ENCODE measurements at places on chromosomes 6 and 20.

- no peak for DNase-seq
Measured at GRCh38 chr20:49356676-49357075, 78.8 kb upstream of the ZNFX1 start.

GRCh38 chr6:47162793-47163192, 120.7 kb upstream of the ADGRF1 start:
- no peak for DNase-seq

DNA sequence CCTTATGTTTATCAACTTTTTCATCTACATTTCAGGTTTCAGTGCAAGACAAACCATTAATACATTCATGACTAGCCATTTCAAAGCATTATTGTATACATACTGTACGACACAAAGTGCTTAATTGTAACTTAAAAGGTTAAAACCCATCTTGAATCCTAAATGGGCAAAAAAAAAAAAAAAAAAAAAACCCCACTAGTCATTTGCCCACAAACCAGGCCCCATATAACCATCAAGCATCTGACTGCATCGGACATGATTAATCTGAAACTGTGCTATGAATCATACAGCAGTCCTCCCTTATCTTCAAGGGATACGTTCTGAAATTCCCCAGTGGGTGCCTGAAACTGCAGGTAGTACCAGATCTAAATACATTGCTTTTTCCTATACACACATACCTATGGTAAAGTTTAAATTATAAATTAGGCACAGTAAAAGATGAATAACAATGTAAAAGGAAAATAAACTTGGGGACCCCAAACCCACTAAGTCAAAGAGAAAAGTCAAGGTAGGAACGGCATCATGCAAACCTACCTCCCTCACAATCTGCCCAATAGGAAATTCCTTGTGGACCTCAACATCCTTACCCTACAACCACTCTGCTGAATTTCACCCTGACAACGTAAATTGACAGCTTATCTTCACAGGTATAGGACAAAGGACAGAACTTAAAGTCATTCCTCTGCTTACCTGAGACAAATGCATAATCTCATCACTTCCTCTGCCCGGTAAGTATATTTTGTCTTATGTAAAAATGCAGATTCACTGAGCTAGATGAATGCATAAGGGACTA, 14.3 kb downstream of the B4GALT5 start:
- DNase-seq: no peak

DNA sequence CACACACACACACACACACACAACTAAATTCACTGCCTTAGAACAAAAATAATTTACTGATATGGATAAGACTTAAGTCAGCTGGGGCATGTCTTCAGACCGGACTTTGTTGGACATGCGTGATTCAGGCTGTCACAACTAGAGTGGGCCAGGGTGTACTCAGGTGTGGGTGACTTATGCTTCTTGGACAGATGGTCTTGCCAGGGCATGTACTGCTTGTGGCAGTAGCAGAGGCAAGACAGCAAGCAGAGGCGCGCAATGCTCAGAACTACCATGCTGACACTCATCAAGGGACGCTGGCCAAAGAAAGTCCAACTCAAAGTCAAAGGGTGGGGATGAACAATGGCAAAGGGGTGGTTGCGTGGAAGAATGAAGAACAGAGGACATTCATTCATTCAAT, 437.5 kb downstream of the CBLN4 start:
- no peak for DNase-seq

GRCh38 chr6:100462706-100463629, 1.8 kb downstream of the SIM1 start:
- no peak for DNase-seq

- DNase-seq: no peak
Measured at GRCh38 chr20:397432-398237, 10.5 kb upstream of the RBCK1 start.

- no peak for DNase-seq
Measured at GRCh38 chr6:25053875-25054371, 118.2 kb upstream of the RIPOR2 start.

GRCh38 chr20:4162766-4163165, 147.4 kb upstream of the RNF24 start:
- no peak for DNase-seq

DNA sequence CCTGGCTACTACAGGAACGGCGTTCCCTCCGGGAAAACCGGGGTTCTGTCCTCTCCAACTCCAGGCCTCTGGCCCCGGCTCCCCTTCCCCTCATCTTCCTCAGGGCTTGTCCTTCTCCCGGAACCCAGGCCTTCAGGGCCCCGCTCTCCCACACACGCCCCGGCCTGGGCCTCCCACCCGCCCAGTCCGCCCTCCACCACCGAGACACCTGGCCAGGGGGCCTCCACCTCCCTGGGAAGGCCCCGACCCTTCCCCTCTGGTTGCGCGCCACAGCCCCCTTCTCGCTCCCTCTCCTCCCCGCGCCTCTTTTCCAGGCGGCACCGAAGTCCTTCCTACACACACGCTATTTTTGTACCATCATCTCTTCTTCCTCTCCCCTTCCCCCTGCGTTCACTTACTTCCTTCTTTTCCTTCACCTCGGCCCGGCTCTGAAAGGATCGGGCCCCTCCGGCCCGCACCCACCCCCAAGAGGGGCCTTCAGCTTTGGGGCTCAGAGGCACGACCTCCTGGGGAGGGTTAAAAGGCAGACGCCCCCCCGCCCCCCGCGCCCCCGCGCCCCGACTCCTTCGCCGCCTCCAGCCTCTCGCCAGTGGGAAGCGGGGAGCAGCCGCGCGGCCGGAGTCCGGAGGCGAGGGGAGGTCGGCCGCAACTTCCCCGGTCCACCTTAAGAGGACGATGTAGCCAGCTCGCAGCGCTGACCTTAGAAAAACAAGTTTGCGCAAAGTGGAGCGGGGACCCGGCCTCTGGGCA, 1.3 kb upstream of the SIRPA start:
- no peak for DNase-seq

GRCh38 chr6:34922177-34922663, 33.2 kb downstream of the ANKS1A start:
- DNase-seq: no peak

GRCh38 chr6:164859816-164860215, 449.6 kb downstream of the C6orf118 start:
- DNase-seq: no peak

- DNase-seq: no peak
Measured at GRCh38 chr6:7270320-7271204, 42.4 kb downstream of the SSR1 start.

DNA sequence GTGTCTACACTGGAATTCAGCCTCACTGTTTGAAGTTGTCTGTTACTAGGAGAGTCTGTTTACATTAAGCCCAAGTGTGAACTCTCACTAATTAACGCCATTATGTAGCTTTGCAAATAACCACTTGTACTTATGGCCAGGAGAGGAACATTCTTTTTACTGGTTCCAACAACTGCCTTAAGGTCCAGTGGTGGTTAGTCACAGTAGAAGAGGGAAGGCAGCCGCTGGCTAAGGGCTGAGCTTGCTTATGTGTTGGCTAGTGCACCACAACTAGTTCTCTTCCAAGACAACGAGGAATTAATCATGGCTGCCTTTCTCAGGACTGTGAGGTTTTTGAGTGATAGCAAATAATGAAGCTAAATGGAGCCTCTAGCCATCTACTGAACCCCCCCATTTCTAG, 14.9 kb upstream of the SLC22A23 start:
- no peak for DNase-seq

DNA sequence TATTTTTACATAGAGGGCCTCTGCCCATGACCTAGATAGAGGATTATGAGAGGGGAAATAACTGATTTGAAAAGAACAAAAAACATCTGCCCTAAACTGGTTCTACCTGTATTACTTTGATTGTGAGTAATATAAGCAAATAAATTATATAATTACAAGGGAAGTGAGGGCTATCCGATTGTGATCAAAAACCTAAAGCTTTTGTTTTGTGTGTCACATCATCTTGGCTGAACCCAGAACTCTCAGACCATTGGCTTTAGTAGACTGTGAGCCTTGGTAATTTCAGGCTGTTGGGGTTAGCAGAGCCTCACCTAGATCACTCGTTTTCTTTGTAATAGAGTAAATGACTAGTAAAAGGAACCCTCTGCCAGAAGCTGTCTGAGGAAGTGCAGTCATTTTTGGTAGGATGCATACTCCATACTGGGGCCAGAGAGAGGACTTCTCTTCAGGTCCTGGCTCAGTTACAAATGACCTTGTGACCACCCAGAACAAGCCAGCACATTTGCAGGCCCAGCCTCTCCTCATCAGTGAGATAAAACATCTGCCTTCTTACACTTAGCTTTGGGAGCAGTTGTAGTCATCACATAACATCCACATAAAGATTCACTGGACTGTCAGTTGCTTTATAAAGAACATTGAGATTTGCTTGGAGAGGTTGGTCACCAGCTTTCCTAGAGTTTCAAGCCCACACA, 13.5 kb downstream of the STK35 start:
- no peak for DNase-seq

DNA sequence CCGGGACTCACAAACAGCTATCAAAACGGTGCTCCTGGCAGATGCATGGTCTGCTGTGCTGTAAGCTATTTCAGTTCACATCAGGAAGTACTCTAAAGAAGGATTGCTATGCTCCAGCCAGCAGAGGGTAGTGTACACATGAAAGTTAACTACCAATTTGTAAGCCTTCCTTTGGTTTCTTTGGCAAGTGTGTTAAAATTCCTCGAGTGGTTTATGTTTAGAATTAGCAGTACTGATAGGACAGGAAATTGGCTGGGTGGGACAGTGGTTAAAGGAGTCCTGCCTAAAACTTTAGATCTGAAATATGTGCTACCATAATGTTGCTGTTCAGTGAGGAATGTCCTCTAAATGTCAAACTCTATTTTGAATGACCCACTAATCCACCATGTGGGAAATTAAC, 47.4 kb downstream of the TRMT11 start:
- DNase-seq: no peak

DNA sequence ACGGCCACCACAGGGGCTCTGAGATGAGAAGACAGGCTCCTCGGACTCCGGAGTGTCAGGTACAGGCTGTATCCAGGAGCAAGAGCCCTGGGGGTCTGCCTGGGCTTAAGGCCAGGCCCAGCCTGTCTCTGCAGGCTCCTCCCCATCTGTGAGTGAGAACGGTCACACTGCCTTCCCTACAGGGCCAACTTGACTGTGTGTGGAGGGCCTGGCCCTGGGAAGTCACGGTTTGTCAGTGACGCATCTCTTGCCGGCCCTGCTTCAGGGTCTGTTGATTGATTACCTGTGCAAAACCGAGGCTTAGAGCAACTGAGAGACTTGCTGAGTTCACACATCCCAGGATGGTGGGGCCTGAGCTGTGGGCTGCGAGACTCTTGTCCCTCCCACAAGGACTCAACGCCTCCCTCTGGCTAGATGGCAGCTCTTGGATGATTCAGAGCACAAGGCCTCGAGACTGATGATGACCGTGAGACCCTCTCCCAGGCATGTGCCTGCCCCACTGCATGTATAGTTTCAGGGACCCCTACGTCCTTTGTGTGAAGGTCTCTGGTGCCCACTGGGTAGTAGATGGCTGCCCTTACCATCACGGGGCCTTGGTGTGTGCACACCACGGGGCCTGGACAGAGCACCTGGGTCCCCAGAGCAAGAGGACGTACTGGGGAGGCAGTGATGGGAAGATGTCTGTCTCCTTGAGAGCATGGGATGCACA, 5.9 kb downstream of the RBM38 start:
- DNase-seq: no peak

GRCh38 chr6:6407071-6407741, 86.7 kb upstream of the F13A1 start:
- no peak for DNase-seq

GRCh38 chr6:11992086-11992485, 20.0 kb upstream of the HIVEP1 start:
- no peak for DNase-seq

DNA sequence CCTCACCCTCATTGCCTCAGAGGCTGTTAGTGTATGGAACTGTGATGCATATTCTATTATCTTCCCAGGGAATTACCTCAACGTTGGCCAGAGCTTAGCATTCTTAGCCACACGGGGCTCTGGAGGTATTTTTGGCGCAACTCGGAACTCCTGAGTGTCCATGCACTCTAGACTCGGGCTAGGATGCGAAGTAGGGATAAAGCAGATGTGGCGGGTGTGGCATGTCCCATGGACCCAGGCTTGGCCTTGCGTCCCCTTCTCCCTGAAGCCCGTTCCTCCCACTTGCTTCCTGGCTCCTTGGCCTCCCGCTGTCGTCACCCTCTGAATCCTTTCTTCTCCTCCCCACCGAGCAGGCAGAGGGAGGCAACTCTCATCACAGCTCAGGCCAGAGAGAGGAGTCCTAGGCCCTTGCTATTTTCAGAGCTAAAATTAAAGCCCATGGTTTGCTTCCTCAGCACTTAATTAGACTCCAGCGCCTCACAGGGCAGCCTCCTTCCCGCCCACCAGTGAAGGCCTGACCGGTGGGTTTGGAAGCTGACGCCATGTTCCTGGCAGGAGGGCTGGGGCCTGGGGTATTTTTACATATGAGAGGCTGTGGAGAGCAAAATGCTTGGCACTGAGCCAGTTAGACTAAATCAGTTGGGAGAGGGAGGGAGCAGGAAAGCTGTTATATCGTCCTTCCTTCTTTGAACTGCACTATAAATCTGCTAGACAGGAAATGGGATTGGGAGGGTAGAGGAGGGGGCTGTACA, 138.7 kb downstream of the FOXO3 start:
- no peak for DNase-seq

DNA sequence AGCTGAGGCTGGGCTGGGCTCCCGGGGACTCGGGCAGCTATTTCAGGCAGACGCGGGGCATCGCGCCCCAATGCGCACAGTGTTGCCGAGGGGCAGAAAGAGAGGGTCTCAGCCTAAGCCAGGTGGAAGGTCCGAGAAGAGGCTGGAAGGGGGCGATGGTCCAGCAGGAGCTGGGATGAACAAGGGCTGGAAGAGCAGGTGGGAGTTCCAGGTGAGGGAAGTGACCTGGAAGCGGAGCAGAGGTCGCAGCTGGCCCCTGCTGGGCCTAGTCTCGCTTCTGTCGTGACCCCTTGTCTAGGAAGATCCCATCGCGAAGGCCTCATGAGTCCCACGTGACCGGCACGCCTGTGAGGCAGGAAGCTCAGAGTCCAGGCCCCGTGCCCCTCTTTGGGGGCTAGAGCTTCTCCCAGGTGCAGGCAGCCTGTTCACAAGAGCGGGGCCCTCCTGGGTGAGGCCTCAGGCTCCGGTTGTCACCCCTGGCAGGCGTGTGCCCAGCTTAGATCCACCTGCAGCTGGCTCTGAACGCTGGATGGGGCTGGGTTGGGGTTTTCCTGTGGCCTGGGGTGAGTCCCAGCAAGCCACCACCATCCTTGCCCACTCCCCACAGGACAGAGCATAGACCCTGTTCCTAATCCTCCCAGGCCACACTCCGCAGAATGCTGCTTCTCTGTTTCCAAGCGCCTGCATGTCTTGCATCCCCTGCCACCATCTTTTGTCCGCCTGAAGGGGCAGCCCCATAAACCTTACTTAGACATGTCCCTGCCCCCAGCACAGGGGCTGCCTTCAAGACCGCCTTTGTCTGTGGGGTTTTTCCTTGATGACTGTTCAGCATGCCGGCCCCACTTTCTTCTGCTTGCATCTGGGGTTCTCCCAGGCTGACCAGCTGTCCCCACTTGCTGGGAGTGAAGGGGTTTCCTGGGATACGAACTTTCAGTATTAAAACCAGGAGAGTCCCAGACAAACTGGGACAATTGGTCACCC, 15.1 kb downstream of the SLC22A3 start:
- no peak for DNase-seq

Data from stimulated activated CD4-positive, alpha-beta T cell treated with anti-CD3 and anti-CD28 coated beads, Interleukin-12 subunit alpha, Interleukin-12 subunit beta, amount 100 ng/mL, for 4 hours (primary cell).